Stimulated activated CD8-positive, alpha-beta memory T cell treated with anti-CD3 and anti-CD28 coated beads, Interleukin-4, amount 100 ng/mL, for 1 hour (primary cell): ENCODE measurements at places on chromosomes 7 and 10.

DNA sequence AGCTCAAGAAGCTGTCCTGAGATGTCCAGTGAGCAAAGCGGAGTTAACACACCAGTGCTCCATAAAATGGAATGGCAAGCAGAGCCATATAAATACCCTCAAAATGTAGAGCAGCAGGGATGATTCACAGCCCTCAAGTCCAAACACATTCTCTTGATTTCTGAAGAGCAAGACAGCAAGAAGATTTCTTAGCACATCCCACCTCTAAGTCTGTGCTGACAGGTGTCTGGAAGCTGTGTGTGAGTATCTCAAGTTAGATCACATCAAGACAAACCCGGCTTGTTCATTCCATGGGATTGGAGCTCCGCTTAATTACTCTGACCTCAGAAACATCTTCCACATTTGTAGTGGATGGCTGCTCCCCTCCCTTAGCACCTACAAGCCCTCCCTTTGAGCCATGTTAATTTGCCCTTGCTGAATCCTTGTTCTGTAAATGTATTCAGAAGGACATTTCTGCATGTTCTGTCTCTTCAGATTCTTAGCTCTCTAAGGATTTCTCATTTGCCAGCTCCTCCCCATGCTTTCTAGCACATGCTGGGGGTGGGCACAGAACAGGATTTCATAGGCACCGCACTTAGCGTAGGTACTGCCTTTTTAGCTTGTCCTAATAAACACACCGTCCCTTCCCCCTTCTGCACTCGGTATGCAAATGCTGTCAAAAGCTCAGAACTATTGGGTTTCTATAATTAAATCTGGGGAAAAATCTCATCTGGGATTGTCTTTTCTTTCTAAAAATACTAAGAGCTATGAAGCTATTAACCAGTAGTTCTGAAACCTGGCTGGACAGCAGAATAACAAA is 112.7 kb downstream of the CPXM2 start:
- DNase-seq: no peak

DNA sequence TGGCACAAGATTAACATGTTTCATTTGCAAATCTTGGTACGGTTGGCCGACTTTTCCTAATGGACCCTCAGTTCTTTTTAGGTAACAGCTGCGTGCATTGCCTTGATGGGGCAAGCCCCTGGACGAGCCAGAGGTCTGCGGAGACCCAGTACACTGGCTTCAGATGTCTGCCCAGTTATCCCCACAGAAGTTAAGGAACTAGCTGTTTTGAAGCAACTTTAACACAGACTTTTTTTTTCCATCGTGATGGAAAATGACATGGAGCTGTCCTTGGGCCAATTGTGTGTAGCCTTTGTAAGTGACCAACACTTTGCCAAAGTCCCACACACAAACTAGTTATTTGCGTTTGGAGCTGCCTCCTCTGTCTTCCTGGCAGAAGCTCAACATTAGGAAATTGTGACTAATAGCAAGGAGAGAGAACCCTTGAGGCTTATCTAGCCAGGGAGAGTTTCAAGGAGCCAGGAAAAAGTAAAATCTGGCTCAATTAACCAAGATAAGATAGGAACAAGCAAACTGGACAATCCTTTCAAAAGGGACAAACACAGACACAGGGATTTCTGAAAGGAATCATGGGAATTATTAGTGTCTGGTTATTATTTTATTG is 99.6 kb upstream of the BMPER start:
- no peak for DNase-seq

- DNase-seq: no peak
Measured at GRCh38 chr7:69598487-69599285, 411 bp downstream of the AUTS2 start.

DNA sequence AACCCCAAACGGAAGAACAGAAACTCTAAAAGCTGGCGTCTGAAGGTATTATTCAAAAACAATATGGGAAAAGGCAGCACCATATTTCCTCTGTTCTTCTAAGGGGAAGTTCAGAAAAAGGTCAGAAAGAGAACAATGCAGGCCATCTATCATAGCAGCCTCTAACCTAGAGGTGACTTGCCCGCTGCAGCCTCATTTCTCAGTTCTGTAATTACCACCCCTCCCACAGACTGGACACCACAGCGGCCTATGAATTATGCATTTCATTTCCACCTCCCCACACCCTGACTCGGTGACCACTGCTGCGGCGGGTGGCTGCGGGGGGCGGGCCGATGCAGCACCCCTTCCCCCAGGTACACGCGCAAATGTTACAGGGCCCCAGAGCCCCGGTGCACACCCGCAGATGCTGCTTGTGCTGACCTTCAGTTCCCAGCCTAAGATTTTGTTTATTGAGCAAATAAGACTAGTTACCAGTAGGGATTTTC is 125.5 kb downstream of the CLEC2L start:
- no peak for DNase-seq

DNA sequence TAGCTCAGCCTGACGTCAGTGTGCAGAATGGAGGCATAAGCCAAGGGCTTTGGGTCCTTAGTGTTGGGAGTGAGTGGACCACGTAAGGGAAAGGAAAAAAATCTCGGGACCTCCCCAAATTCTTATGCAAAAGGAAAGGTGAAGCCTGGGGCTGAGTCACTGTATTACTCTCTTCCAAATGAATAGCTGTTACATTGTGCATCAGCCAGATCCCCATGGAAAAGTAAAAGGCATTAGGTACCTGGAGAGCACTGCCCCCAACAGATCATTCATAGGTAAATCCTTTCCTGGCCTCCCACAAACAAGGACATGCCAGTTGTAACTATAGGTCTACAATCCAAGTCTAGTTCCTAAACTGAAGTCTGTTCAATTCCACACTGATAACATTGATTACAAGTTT is 170.5 kb downstream of the C1GALT1 start:
- no peak for DNase-seq

GRCh38 chr10:53079283-53079682 is 306.7 kb upstream of the MBL2 start:
- no peak for DNase-seq

- no peak for DNase-seq
Measured at GRCh38 chr10:42367532-42368230, 270.7 kb downstream of the ZNF33B start.
